ENCODE measurements at places on chromosomes 1 and 21.

GRCh38 chr1:165327538-165327937, 29.0 kb downstream of the LMX1A start:
- no peak for DNase-seq

- DNase-seq: no peak
Observed at GRCh38 chr1:100358210-100358609, 5.9 kb downstream of the CDC14A start.

DNA sequence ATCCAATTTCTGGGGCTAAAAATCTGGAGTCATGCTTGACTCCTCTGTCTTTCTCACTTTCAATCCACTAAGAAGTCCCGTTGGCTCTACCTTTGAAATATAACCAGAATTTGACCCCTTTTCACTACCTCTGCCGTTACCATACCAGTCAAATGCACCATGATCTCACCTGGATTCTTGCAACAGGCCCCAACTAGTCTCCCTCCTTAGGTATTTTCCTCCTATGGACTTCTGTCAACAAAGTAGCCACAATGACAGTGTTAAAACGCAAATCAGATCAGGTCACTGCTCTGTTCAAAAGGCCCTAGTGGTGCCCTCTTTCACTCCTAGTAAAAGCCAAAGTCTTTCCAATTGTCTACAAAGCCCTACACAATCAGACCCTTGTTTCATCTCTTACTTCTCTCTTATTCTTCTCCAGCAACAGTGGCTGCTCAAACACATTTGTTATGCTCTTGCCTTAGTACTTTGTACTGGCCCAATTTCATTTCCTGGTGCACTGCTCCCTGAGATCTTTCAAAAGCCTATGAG, 35.7 kb upstream of the AGL start:
- no peak for DNase-seq

DNA sequence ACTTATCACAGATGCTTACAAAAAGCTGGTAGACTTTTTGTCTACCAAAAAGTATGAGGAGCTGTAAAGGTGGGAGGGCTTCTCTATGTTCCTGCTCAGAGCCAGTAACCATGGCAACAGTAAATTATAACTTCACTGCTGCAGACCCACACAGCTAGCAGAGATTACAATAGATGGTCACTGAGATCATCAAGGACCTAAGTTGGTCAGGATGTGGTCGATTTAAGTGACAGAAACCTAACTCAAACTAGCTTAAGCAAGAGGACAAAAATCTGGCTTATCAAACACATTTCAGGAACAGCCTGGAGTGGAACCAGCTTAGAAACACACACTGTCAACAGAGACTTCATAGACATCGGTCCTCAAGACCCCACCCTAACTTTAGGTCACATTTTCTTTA, 113.4 kb upstream of the ATP1A1 start:
- DNase-seq: no peak

- no peak for DNase-seq
Observed at GRCh38 chr1:51819810-51820209, 58.7 kb downstream of the NRDC start.

- no peak for DNase-seq
Observed at GRCh38 chr1:27071049-27071416, 58.4 kb upstream of the TENT5B start.

DNA sequence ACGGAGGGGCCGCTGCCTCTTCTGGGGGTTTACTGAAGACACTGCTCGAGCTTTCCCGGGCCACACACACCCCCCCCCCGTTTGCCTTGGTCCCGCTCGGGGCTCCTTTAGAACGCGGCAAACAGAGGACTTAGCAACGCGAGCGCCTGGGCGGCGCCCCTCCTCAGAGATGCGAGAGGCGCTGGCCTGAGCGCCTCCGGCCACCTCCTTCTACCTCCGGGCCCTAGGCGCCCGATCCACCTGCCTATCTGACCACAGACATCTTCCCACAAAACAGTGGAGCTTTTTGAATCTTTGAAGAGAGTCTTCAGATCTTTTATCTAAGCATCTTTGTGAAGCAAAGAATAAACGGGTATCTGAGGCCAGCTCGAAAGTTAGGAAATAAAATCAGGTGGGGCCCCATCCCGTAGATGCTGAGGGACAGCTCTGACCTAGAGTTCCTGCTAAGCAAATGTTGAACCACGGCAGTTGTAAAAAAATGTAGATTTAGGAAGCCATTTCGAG, 436 bp upstream of the TTLL7 start:
- peak; percentile 73 for DNase-seq

DNA sequence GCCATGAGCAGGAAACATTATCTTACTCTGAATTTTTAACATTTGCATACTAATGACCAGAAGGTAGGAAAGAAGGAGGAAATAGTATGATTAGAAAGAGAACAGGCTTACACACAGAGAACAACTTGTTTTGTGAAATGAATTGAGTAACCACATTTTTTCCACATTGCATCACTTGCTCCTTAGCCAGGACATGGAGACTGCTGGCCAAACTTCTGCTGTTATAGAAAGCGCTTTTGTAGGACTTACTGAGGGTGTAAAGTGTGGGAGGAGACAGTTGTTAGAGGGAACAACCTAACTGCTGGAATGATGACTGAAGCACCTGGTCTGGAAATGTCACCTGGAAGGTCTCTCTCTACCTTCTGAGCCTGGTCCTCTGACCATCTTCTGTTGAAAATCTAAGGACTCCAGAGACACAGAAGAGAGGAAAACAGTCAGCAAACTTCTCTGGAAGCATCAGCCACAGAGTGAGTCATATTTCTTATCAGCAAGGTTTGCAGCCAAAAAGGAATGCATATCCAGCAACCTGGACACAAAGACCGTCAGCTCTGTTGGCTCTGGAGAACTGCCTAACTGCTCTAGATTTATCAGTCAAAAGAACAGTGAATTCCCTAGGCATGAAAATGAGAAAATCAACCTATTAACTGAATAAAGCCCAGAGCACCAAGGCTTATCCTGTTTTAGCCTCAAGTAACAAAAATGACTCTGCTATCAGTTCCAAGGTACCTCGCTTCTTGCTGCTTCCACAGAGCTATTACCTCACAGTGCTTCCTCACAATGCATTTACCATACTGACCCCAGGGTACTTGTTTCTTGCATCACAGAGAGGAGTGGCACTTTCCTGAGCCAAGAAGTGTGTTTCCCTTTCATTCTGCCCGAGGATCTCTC, 88.0 kb upstream of the SLFNL1 start:
- DNase-seq: peak; percentile 57

DNA sequence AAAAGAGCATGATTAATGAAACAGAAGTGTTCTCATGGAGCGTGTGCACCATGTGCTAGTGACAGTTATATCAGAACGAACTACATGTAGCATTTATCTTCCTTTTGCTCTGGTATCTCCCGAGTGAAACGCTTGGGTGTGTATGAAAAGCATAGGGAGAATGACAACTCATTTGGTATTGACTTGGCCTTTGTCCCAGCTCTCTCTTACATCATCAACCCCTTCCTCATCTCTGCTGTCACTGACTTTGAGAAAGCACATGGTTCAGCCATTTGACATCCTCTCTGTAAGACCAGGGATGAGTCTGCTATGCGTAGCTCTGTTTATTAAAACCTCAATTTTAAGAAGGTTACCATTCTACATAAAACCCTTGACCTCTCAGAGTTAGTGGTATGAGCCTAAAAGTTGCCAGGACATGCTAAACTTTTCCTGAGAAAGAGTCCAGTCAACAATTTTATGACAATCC, 201.0 kb downstream of the NRIP1 start:
- no peak for DNase-seq

- no peak for DNase-seq
Observed at GRCh38 chr21:32278103-32278502, 746 bp downstream of the MIS18A start.

DNA sequence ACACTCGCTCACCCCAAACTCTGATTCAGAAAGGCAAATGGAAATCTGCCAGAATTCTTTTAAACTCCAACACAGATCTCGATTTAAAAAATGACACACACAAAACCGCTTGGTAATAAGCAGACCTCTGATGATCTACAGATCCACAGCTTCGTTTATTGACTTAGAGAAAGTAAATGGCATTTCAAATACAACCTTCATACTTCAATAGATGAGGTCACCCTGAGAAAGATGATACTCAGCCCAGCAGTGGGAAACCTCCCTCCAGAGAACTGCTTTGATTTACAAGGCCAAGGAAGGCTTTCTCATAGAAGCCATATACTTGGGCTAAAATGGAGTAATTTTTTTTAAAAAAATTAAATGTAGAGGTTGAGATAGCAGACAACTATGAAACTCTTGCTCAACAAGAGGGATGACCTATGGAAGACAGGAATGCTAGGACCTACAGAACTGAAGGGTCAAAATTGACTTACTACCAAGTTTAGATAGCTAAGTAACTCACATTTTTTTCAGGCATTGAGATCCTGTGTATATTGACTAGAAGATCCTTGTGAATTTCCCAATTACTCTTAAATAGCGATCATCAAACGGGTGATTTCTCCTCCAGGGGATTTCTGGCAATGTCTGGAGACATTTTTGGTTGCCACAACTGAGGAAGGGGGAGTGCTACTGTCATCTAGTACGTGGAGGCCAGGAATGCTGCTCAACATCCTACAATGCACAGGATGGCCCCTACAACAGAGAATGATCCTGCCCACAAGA, 143.9 kb downstream of the CLIC6 start:
- no peak for DNase-seq

DNA sequence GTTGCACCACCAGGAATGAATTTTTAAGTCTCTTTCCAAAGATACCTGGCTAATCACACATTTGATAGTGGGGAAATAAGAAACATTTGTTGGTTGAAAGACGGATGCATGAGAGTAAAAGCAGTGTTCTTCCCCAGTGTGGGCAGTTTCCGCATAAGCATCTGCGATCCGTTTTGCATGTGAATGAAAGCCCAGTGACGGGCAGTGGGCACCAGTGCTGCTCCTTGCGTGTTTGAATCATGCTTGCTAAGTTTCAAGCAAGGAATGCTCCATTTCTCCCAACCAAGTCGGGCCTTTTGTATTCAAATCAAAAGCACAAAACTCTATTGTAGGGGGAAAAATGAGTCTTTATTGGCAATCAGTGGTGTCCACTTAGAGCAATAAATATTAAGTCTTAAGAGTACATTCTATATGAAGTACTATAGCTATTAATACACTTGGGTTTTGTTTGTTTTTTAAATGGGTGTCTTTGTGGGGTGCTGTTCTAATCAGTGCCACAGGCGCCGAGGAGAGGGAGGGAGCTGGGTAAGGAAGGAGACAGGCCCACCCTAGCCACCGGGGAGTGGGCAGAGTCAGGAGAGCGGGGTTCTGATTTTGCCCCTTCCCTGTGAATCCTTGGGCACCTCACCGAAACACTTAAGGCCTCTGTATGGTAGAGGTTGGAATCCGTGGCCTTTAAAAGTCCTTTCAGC, 750 bp upstream of the PTGFRN start:
- DNase-seq: no peak

DNA sequence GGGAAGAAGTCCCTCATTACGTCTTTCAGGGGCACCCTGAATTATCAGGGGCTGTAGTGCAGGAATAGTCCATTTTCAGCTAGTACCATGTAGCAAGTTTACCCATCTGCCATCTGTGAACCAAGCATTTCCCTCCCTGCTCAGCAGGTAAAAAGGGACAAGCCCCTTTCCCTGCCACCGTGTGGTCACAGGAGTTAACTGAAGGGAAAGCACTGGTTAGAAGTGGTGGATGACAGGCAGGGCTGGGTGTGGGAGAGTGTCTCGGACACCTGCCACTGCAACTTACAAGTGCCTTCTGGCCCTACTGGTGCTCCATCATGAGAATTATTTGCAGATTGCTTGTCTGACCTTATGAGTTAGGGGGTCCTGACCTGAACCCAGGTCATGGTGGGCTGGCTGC, 32.0 kb upstream of the IGSF5 start:
- no peak for DNase-seq

DNA sequence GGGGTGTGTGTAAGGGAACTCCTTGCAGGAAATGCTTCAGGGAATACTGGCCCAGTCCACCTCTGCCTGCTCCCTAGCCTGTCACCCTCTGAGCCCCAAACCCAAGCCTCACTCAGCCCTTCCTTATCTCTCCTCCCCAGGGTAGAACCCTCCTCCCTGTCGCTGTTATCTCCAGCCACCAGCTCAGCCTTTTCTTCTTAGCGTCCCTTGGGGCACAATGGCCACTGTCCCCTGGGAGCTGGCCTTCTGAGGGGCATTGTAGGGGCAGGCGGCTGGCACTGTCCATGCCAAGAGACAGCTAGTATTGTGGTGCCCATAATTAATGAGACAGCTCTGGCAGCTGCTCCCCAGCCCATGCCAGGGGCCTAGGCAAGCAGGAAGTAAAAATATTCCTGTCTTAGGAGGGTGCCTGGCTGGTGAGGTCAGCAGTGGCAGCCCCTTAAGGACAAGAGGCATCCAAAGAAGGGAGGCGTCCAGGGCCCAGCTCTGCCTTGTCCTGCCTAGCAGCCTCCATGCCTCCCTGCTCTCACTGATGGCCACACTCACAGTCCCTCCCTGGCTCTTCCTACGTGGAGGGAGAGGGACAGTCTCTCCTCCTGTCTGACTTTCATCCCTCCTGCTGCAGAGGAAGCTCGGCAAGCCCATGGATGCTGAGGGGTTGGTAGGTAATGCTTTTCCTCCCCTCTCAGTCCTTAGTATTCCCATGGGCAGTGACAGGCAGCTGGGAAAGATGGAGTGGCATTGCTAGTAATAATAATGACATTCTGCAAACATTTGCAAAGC, 37.5 kb downstream of the KCNQ4 start:
- no peak for DNase-seq

GRCh38 chr1:56644064-56644918, 823 bp upstream of the PRKAA2 start:
- no peak for DNase-seq

GRCh38 chr1:233016798-233017197, 66.4 kb downstream of the NTPCR start:
- no peak for DNase-seq

GRCh38 chr1:244344001-244344400, 107.7 kb downstream of the ADSS2 start:
- DNase-seq: no peak

DNA sequence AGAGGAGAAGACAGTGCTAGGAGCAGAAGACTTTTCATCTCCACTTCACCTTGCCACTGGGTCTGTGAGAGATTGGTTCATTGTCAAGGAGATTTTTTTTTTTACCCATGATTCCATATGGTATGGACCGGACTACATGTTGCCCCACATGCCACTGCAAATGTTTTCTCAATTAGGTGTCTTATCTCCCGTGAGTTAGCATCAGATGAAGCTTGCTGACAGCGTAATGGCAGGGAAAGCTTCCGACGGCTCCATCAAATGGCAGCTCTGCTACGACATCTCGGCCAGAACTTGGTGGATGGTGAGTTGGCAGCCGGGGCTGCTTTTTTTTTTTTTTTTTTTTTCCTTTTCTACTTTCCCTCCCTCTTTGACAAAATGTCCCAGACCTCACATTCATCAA, 217.2 kb upstream of the NFIA start:
- DNase-seq: no peak

All from mucosa of gallbladder (tissue), 1 donor.